Activated T-helper 1 cell treated with anti-CD3 and anti-CD28 coated beads, Interleukin-2, amount 50 U/mL, for 16 hours (primary cell): ENCODE measurements at places on chromosomes 1 and 21.

DNA sequence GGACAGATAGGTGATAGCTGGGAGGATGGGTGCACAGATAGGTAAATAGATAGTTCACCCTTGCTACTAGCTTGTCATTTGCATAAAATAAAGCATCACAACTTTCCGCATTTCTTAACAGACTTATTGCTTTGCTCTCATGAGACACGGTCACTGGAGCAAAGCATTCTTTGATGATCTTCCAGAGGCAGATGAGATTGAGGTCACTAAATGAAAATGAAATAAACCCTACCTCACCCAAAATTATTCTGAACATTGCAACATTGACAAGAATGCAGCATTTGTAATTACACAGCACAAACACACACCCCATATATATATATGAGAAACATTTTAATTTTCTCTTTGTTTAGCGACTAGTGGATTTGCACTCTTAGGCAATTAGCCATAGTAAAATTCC is 107.6 kb downstream of the SNX7 start:
- no peak for DNase-seq

DNA sequence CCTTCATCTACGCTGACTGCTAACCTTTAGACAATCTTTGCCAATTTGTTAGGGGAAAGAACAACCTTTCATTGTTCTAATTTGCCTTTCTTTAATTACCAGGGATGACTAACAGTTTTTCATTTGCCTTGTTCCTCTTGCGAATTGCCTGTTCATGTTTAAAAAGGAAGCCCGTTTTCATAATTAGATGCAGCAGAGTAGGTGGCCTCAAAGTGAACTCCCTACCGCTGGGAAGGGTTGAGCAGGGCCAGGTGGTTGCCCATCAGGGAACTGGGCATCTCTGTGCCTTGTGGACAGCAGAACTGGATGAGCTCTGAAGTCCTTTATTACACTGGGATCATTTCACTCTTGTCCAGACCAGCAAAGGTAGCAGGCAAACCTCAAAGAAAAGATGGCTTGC is 59.0 kb downstream of the HIVEP3 start:
- no peak for DNase-seq

- no peak for DNase-seq
These were observed at the start of gene ZNF697 for GRCh38 chr1:119647734-119648619. Gene ZNF697, minus strand, starts transcription at chr1:119648266. Its CDS starts 22,166 bp downstream, at chr1:119626100.

- peak; percentile 62 for DNase-seq
These were observed 27.7 kb upstream of the LY9 start for GRCh38 chr1:160768295-160768657.

- DNase-seq, result no peak
These were observed 63.7 kb downstream of the EDARADD start for GRCh38 chr1:236457775-236458174.

DNA sequence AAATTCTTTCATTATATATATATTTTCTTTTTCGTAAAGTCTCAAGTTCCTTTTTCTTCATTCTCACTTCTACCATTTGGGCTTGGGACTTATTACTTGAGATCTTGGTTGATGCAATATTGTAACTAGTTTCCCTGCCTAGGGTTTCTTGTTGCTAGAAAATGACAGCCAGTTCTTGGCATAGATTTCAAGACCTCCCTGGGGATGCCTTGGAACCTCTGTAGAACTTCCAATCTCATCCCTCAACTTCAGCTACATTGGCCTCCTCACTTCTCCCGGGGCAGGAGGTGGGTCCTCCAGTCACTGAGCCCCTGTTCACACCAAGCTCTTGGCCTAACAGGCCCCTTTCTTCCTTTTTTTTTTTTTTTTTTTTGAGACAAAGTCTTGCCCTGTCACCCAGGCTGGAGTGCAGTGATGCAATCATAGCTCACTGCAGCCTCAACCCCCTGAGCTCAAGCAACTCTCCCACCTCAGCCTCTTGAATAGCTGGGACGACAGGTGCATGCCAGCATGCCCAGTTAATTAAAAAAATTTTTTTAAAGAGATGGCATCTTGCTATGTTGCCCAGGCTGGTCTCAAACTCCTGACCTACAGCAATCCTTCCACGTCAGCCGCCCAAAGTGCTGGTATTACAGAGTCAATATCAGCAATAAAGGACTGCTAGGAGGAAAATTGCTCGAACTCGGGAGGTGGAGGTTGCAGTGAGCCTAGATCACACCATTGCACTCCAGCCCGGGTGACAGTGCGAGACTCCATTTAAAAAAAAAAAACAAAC is 33.1 kb downstream of the MAP3K7CL start:
- DNase-seq, result no peak

DNA sequence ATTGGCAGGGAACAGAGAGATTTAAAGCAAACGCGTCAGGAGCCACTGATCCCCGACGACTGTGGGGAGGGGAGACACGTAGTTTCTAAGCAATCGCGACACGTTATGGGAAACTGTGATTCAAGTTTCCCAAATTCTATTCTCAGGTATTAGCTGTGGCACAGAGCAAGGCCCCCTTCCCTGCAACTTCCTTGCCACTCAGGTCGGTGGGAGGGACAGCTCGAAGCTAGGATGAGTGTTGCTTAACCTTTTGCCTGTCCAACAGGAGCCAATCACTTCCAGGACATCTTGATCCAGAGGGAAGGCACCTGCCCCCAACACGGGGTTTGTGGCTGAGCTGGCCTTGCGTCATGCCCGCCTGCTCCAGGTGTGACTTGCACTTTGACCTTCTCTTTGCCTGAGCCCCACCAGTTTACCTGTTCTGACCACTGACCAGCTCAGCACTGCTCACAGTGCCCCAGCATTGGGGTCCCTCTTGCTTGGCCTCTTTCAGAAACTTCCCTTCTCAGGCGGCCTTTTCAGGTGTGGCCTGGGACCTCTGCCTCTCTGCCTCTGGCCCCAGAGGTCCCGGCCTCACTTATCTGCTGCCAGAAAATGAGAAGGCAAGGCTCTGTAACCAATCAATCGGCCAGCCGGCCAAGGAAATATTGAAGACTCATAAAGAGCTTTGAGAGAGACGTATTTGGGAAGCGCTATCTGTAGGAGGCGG is 24.6 kb downstream of the TEX35 start:
- no peak for DNase-seq

DNA sequence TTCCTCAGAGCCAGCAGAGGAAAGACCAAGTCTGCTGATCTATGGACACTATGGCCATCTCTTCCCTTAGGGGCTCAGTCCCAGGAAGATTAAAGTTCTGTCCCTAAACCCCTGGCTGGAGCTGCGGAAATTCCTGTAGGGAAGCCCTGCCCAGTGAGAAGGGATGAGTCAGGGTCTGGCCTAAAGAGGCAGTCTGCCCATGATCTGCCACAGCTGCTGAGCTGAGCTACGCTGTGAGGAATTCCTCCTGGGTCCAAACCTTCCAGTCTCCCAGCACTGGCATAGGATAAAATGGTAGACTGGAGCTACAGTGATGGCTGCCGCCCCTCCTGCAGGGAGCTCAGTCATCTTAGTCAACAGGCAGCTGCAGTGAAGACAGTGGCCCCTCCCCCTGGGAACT is 213.7 kb downstream of the BRINP2 start:
- DNase-seq, result no peak

GRCh38 chr1:66240491-66241484 is 293.2 kb upstream of the SGIP1 start:
- no peak for DNase-seq

DNA sequence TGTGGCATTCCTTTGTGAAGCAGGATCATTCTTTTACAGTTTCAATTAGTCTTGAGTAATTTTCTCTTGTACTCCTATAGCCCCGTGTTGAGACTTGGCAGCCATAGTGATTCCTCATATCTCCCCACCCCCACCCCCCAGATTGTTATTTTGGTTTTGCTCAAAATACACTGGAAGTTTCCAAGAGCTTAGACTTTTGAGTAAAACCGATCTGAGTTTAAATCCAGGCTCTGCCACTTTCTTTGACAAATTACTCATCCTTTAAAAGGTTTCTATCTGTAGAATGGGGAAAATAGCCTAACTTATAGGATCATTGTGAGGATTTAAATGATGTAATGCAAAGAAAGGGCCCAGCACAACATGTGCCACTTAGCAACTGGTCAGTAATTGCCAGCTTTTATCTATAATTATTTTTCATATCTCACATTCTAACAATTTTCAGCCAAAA is 53.1 kb upstream of the RC3H1 start:
- no peak for DNase-seq

- DNase-seq, result no peak
These were observed 75.4 kb downstream of the UBE4B start for GRCh38 chr1:10108134-10108663.

DNA sequence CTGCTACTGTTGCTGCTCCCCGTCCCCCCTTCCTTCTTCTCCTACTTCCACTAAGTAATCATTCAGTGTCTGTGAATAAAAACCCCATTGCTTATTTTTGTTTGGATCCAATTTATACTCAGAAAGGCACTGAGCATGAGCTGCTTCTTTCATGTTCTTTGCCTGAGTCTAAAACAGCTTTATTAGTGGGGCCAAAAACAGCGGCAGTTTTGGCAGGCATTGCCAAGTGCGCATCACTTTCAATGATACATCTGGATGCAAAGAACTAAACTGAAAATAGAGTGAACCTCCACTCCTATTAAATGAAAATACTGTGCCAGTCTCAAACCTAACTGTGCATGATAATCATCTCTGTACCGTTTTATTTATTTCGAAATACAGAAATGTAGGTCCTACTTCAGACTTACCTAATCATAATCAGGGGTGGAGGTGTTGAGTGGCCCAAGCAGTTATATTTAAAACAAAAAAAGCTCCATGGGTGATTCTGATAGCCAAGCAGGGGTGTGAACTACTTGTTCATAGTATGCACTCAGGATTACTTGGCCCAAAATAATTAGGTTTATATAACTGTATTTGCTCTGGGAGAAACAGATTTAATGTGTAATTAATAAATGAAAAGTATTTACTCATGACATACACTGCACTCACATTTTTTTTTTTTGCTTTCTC is 48.4 kb downstream of the NEK7 start:
- DNase-seq, result no peak

DNA sequence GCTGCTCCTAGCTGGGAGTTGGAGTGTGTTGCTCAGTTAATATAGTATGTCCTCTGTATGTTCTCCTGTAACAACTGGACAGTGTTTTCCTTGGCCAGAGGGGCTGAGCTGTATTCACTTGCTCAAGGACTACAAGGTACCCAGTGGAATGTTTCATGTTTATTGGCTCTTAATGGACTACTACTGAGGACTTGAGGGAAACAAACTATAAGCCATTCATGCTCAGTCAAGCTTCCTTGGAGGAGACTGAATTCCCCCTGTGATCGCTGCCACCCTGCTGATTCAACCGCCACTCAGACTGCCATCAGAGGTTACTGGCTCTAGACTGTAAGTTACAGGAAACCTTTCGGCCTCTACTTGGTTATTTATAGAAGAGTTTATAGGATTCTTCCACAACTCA is 166.6 kb downstream of the ZC3H11B start:
- no peak for DNase-seq

DNA sequence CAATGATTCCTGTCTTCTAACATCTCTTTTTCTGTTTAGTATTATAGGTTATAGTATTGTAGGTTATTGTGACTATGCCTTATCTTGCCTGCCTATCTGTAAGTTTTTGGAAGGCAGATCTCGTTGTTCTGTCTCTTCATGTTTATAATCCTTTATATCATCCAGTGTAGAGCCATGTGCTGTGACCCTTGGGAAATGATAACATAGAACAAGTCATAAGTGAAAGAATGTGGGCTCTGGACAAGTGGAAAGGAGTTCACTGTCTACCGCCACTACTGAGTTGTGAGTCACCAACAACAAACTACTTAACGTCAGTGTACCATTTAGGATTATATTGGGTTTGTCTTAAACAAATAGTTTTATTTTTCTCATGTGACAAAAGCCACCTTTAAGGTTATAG is 139.3 kb downstream of the LYPLAL1 start:
- no peak for DNase-seq

DNA sequence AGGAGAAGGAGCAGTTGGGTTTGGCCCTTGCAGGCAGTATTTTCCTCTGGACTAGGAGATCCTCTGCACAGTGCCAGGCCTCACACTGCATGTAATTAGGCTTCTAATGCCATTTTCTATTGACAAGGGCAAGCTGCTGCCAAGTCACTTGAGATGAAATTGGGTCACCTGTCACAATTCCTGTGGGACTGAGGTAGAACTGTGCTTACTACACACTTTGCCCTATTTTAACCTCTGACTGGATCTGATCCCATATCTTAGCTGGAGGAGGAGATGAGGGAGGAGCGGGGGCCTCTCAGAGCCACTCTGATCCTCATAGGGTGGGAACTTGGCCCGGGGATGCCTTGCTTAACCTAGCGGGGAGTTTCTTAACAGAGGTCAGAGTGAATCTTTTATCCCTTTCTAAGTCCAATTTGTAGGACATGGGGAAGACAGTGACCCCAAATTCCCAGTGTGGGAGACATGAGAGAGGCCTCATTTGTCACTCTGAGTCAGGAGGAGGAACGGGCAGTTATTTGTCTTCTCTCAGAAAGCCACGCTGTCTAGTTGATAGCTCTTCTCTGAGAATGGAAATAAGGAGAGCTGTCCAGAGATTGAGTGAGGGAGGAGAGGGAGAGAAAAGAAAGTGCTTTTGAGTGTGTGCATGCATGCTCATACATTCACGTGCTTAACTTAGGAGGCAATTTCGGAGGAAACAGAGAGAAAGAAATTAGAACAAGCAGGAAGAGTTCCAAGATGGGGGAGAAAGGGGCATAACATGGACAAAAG is 121.3 kb downstream of the CACNA1E start:
- no peak for DNase-seq

- DNase-seq, result no peak
These were observed 83.3 kb upstream of the KCNJ15 start for GRCh38 chr21:38173276-38174035.

GRCh38 chr1:6345009-6345408 is 48.6 kb downstream of the ACOT7 start:
- DNase-seq, result no peak

- DNase-seq, result no peak
These were observed 73.3 kb upstream of the PAXBP1 start for GRCh38 chr21:32844653-32845436.

- DNase-seq, result no peak
These were observed 19.3 kb upstream of the AADACL3 start for GRCh38 chr1:12696658-12697057.

GRCh38 chr1:218890451-218890850 is 283.2 kb upstream of the LYPLAL1 start:
- no peak for DNase-seq

DNA sequence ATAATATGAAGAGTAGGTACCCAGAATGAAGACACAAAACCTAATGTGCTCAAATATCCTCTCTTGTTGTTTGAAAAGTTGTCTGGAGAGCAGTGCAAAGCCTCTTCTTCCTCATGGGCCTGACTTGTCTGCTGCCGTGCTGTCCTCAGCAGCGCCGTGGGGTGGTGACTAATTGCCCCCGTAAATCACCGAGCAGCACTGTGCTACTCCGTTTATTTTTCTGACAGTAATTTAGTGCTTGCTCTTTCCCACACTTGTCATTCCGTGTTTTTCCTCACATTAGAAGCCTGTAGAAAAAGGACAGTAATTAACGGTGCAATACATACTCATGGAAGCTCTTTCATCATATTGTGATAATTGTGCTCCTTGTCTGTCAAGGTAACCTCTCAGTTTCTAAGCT is 114.8 kb upstream of the BARHL2 start:
- DNase-seq, result no peak

DNA sequence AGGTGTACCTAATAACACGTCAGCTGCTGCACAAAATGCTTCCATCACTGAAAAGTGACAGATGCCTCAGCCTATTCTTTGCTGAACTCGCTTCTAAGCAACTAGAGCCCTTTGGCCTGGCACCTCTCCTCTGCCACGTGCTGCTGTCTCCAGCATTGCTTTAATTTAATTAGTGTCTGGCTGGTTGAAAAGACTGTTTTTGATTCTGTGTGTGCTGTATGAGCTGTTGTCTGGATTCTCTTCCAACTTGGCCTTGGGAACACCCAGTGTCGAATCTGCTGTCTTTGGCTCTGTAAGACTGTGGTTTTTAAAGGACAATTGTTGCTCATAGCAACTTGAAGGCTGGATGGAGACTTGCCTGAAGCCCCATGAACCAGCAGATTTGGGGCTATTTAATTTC is 109.5 kb downstream of the PSMG1 start:
- DNase-seq, result no peak
